ENCODE measurements at places on chromosomes 2 and 18.

DNA sequence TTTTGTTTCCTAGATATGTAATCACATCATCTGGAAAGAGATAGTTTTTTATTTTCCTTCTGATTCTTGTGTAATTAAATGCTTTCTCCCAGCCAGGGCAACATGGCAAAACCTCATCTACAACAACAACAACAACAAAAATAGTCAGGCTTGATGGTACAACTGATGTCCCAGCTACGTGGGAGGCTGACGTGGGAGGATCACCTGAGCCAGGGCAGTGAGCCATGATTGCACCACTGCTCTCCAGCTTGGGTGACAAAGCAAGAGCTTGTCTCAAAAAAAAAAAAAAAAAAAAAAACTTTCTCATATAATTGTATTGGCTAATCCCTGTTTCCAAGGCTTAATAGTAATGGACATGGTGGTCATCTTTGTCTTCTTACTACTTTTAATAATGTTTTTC lies 26.4 kb upstream of the PGAP1 start:
- no peak for DNase-seq

GRCh38 chr2:127408004-127408806 lies 10.0 kb upstream of the PROC start:
- peak; percentile 95 for DNase-seq

DNA sequence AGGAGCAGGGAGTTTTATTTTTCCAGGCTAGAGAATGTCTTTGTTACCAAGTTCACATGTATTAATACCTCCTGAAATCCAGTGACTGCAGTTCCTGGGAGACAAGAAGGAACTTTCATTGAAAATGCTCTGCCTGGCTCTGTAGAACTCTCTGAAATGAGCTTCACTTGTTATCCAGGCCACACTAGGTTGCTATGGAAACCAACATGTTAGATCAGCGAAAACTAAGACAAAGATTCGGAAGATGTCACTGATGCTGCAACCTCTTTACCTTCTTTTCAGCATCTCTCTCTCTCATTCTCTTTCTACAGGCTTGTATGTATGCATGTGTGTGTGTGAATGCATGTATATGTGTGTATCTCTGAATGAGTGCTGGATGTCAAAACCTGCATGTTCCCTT lies 218.5 kb downstream of the TRIB2 start:
- DNase-seq: no peak

- DNase-seq: no peak
These were observed 7.5 kb upstream of the SERPINB13 start for GRCh38 chr18:63579616-63580015.

DNA sequence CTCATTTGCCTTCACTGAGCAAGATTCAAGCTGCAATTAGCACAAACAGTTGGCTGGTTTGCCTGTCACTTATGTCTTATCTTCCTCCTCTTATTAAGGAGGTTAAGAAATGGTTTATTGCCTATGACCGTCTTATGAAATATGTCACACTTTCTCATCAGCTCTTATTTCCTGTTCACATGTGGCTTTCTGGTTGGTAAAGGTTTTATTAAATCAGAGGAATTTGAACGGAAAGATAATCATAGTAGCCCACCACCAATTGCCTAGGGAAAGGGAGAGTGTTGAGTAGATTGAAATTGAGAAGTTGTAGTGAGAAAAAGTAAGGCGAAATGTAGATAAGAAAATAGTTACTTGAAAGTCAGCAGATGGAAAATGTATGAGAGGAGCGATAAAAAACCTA lies 4.2 kb upstream of the IL1R1 start:
- DNase-seq: no peak

- DNase-seq: no peak
These were observed 372.6 kb downstream of the RPRM start for GRCh38 chr2:153105829-153106578.

DNA sequence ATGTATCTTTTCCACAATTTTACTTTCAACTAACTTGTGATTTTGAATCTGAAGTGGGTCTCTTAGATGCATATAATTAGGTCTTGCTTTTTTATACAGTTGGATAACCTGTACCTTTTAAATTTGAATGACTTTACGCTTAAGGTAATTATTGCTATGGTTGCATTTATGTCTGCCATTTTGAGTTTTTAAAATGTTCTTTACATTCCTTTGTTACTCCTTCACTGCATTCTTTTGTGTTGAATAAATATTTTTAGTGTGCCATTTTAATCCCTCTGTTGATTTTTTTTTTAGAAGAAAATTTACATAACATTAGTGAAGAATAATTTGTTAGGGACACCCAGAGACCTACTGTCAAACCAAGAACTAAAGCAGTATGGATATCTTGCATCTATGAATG lies 65.3 kb downstream of the BIRC6 start:
- DNase-seq: no peak

DNA sequence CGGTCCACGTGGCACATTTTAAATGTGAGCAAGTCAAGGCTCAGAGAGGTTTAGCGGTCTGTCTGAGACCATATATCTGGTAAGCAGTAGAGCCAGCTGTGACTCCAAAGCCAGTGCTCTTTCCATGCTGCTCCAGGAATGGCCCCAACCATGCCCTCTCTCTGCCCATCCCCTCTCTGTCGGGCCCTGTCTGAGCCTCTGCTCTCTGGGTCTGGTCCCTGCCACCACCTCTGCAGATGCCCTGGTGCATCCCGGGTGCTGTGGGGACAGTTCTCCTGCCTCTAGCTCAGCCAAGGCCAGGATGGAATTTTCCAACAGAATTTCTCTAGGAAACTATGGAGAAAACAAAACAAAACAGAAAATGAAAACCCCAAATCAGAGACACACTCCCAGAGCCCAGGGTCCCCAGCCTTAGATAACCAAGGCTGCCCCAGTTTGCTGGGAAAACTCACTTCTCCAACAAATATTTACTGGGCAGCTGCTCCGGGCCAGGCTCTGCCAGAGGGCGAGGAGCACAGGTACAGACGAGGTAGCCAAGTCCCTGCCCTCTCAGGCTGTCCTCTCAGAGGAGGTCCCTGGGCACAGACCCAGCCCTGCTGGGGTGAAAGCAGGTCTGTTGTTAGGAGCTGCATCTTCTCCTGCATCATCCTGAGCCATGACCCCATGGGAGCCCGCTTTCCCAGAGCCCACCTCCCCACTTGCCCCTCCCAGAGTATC lies 9.2 kb downstream of the ADRA2B start:
- no peak for DNase-seq

- no peak for DNase-seq
These were observed 231.7 kb downstream of the FSIP2 start for GRCh38 chr2:185970148-185970852.

DNA sequence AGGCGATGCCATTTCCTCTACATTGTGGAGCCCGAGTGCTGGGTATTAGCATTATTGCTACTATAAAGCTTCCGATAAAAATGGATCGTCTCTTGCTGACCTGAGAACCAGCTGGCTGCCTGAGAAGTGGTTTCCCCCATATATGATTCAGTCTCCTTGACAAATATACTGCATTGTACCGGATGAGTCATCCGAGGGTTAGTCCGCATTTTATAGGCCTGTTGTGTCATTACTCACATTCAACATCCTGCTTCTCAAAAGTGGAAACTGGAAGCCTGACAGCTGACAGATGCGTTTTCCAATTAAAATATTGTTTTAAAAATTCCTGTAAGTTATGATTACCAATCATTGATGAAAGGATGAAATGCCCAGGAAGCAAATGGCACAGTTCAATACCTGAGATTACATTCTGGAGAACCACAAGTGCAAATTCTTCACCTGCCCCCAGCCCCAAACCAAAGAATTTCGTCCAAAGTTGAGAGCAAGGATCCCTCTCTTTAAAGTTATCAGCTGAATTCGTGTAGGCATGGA lies 65.7 kb downstream of the SPRED2 start:
- peak; percentile 49 for DNase-seq

GRCh38 chr2:23366720-23367119 lies 18.3 kb upstream of the KLHL29 start:
- DNase-seq: no peak

- DNase-seq: no peak
These were observed 19.6 kb downstream of the RSAD2 start for GRCh38 chr2:6896930-6897759.

GRCh38 chr2:216363221-216363620 lies 9.1 kb downstream of the MARCHF4 start:
- DNase-seq: no peak

DNA sequence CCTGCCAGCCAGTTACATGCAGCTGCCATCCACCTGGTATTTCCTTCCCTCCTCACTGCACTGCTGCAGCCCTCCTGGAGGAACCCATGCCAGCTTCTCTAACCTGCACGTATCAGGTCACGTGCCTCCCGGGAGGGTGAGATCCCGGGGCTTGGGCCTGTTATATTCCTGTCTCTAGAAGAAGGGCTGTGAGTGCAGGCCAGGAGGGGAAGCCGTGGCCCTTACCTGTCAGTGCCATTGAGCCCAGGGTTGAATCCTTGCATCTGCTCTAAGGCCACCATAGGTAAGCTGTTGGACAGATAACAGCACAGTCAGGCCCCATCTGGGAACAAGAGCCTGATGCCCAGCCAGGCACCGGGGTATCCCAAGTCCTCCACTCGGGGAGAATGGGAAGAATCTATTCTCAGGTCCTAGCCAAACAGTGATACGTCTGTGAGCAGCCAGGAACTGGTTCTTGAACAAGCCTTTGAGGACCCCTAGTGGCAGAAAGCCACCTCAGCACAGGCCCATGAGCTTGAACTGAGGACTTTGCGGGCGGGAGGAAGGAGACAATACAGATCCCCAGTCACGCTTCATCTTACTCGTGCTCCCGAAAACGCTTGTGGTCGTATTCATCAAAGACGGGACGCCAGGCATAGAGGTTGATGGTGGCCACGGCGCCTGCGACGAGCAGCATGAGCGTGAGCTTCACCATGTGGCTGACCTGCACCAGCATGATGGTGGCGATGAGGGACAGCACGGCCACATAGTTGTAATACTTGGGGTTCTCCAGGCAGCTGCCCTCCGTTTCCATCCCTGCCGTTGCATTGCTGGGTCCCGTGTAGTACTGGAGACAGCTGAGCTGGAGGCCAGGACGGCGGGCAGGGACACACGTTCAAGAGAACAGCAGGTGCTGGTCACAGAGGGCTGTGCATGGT lies 34.4 kb downstream of the CENPO start:
- DNase-seq: peak; percentile 81

DNA sequence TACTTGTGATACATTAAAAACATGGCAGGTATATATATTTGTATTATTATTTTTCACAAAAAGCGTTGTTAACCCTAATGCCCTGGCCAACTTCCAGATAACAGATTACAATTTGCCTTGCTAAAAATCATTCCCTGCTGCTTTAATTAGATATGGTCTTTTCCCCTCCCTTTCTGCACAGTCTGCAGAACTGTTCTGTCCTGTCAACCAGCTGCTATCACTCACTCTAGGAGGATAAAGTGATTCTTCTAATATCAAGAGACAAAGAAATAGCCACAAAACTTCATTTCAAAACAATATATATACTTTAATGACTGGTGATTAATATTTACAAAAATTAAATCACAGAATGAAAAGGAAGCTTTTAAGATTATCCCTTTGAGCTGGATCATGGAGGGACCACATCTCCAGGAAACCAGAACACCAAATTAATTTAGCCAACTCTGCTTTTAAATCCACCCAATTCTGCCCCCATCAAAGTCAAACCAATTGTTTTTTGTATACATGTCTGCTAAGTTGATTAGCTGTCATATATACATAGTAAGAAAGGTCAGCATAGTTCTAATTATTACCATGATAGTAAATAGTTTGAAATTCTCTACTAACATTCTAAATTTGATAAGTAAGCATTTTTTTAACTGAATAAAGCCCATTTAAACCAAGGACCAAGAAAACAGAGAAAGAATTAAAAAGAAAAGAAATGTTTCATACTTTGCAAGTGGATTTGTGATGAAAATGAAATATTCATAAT lies 55.7 kb downstream of the RND3 start:
- DNase-seq: no peak

- DNase-seq: no peak
These were observed 72.6 kb downstream of the TRABD2A start for GRCh38 chr2:84808279-84808678.

- DNase-seq: no peak
These were observed 22.5 kb upstream of the MAP3K20 start for GRCh38 chr2:173053043-173053699.

- no peak for DNase-seq
These were observed 21.6 kb downstream of the METAP1D start for GRCh38 chr2:172021074-172021931.

DNA sequence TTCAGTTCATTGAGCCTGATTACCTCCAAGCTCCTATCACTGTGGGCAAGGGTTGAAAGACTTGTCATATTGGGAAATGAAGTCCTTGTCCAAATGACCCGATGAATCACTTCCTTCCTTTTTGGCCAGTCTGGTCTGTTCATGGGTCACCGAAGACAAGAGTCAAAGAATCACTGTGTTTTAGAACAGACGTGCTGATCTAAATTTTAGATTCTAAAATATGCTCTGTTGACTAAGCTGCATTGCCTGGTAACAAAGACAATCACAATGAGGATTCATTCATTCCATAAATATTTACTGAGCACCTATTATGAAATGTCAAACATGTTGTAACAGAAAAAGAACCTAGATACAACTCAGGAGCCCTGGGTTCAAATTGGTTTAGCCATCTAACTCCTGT lies 99.4 kb upstream of the RND3 start:
- DNase-seq: no peak

DNA sequence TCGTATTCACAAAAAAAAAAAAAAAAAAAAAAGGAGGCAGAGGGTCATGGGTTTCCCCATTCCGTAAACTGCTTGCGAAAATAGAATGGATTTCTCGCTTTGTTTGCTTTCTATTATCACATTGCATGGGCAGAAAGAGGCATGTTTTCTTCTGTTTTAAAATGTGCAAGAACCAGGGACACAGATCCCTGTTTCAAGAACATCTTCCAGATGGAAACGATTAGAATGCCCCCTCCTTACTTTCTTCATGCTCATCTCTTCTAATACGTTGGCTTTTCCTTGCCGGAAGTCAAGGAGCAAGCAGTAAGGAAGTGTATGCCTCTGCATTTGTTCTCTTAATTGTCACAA lies 51.0 kb upstream of the ZNF516 start:
- no peak for DNase-seq

GRCh38 chr2:69961496-69961895 lies at the start of gene ASPRV1:
ASPRV1 (minus strand) TSS chr2:69961631; CDS start chr2:69961436, 195 bp downstream.
- DNase-seq: no peak

- no peak for DNase-seq
These were observed 39.3 kb downstream of the NAPG start for GRCh38 chr18:10564975-10565773.

GRCh38 chr18:48670751-48671560 lies 132.1 kb downstream of the CTIF start:
- DNase-seq: no peak

Data from activated T-cell treated with anti-CD3 and anti-CD28 coated beads, Interleukin-2, amount 50 U/mL, for 48 hours (primary cell).